ENCODE measurements at places on chromosomes 5 and 9.

GRCh38 chr9:61666310-61666709 lies 476.5 kb downstream of the SPATA31A7 start:
- no peak for DNase-seq

DNA sequence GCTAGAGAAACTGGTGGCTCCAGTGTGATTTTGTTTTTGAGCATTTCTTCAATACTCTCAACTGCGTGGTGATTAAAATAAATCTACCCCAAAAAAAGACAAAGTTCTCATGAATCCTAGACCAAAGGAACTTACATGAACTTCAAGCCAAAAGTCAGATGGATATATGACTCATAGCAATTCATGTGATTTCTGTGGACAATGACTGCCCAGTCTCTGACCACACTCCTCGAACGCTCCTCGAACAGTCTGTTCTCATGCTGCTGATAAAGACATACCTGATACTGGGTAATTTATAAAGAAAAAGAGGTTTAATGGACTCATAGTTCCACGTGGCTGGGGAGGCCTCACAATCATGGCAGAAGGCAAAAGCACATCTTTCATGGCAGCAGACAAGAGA lies 46.4 kb upstream of the CEP78 start:
- no peak for DNase-seq

DNA sequence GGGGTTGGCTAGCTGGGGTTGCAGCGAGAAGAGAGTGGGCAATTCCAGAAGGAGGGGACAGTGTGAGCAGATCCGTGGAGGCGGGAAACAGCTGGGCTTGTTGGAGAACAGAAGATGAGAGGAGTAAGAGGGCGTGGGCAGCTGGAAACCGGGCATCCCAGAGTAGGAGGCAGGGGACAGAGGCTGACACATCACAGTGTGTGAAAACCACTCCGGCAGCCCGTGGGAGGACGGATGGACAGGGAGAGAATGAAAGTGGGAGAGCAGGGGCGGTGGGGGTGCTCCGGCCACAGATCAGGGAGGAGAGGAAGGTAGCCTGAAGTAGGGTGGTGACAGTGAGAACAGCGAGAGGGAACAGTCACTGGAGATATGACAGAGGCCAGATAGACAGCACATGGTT lies 8.3 kb upstream of the PSMB7 start:
- DNase-seq = no peak

GRCh38 chr5:68217528-68217927 lies 2.0 kb downstream of the PIK3R1 start:
- no peak for DNase-seq

GRCh38 chr9:133188006-133188842 lies 20.8 kb downstream of the OBP2B start:
- no peak for DNase-seq

GRCh38 chr9:7273575-7273974 lies 515.8 kb downstream of the KDM4C start:
- no peak for DNase-seq

DNA sequence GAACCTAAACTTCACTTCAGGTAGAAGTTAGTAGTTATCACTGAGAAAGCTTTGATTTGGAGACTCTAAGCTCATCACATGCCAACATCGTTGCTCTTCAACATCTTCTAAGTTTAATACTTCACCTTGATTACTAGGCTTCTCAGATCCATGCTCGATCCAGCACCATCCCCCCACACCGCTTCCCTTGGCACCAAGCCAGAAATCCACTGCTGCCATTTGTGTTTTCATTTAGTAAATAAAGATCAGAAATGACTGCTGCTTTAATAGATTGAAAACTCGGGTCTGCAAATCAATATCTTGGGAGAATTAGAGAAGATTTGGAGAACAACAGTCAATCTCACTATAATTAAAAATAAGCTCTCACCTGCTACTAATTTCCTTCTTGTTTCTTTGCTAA lies 214.7 kb upstream of the NR4A3 start:
- no peak for DNase-seq

DNA sequence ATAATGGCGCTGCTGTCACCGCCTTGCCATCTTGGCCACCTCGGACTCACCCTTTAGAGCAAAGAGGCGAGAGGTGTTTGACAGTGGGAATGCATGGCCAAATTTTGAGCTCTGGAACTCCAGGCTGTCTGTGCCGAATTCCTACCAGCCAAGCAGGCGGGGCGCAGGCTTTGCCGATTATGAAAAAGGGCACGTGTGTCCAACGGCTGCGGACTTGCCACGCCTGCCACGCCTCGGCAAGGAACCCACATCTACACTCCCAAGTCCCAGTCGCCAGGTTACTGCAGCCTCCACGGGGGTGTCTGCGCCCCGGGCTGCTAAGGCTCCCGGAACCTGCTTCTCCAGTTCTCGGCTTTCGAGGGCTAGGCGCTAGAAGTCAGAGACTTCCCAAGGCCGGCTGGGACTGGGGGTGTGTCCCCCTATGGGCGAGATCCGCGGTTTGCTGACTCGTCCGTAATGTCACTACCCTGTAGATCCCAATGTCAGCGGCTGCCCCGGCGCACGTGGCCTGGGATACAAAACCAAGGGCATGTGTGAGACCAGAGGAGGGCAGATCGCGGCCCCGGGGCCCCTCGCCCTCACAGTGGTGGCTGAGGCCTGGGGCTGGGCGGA lies 2.8 kb downstream of the NPR3 start:
- DNase-seq = peak; percentile 39

- no peak for DNase-seq
These were observed 16.7 kb downstream of the ANXA6 start for GRCh38 chr5:151140686-151141459.

- no peak for DNase-seq
These were observed 396.3 kb downstream of the KDM4C start for GRCh38 chr9:7154003-7154619.

DNA sequence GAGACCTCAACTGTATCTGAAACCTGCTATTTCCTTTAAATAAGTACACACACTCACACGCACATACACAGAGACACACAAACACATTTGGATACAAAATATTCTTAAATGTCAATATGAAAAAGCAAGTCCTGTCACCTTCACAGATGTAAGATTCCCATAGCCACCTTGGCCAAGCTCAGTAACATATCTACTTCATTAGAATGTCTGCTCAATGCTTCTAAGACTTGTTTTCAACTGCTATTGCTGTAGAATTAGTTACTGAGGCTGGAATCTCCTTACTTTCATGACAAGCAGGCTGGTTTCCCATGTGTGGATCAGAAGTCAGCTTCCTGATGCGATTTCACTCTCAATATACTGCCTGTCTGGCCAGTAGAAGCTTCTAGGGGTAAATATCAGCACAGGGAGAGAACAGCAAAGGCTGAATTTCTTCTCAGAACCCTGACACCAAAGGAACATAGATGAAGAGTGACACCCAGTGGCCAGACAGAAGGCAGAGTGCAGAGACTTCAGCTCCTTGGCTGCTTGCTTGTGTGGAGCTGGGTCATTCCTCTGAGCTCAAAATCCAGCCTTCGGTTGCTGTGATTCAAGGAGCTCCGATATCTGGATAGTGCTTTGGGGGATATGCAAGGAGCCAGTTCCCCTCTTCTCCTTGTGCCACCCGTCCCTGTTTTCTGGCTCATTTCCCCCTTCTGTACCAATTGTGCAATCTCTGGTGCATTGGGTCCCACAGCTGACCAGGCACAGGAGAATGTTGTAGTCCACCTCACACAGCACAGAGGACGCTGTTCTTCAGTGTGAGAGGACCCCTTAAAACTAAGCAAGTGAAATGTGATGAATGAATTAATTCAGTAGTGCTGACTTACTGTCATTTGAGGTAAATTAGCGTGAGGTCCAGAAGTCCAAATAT lies 26.6 kb upstream of the ABLIM3 start:
- DNase-seq = peak; percentile 68

DNA sequence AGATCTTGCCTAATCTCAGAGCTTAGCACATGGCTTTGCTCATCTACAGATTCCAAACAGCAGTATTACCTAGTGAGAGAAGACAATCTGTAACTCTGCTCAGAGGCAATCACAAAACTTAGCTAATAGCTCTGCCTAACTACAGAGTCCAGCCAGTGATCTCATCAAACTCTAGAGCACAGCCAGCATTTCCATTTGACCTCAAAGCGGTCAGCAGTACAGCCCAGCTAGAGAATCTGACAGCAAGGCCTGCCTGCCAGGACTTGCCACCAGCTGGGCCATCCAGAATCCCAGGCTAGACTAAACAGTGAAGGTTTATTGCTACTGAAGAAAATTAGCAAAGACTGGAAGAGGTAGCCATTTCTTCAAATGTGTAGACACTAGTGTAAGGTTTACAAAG lies 217.9 kb upstream of the VLDLR start:
- DNase-seq = no peak

DNA sequence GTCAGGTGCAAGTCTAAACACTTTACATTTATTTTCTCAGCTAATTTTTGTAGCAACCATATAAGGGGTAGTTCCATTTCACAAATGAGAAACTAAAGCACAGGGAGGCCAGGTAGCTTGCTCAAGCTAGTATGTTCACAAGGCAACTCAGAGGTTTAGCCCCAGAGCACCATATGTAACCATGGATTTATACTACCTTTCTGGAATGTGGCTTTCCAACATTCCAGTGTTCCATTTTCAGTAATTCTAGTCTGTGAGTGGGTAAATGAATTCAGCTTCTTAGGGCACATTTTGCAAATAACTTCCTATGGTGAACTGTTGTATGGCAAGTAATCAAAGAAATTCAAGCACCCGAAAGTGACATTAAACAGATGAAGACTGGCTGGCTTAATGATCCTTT lies 25.0 kb upstream of the CAST start:
- no peak for DNase-seq

GRCh38 chr9:73034962-73035361 lies 82.1 kb upstream of the ALDH1A1 start:
- no peak for DNase-seq

DNA sequence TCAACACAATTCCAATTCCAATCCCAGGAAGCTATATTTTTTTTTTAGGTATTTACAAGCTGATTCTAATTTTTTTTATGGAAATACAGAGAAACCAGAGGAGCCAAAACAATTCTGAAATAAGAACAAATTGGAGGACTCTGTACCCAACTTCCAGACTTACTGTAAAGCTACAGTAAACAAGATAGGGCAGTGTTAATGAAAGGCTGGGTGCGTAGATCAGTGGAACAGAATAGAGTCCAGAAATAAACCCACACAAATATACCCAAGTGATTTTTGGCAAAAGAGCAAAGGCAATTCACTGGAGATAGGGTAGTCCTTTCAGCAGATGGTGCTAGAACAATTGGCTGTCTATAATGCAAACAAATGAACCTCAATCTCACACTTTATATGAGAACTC lies 50.6 kb downstream of the WHRN start:
- DNase-seq = no peak

DNA sequence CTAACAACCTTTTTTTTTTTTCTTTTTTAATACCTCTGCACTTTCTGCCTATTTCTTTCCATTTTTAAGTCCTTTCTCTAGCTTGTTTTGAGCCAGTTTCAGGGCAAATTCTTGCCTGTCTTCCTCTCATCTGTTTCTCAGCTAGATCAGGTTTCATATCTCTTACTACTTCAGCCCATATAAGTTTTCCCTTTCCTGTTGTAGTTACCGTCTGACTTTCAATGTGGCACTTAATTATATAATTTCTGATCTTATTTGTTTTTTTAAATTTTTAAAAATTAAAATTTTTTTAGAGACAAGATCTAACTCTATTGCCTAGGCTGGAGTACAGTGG lies 104.7 kb upstream of the ELL2 start:
- no peak for DNase-seq

GRCh38 chr5:179623906-179624741 lies 653 bp upstream of the HNRNPH1 start:
- no peak for DNase-seq

- DNase-seq = no peak
These were observed 224.7 kb downstream of the NFIB start for GRCh38 chr9:14089051-14089803.

DNA sequence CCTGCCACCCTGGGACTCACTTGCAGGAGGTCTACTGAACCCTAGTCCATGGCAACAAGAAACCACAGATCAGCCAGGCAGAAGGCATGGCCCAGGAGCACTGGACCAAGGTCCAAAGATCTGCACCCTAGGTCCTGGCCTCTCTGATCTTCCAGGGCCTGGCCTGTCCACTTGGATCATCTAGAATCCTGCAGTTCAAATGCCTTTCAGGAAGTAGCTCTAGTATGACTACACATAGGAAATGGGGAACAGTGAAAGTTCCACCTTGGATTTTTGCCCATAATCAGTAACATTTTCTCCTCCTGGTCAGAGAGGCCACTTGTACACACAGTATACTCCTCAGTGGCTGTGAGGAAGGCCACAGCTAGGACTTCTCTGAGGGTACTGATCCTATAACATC lies 11.5 kb downstream of the ANXA6 start:
- DNase-seq = no peak

DNA sequence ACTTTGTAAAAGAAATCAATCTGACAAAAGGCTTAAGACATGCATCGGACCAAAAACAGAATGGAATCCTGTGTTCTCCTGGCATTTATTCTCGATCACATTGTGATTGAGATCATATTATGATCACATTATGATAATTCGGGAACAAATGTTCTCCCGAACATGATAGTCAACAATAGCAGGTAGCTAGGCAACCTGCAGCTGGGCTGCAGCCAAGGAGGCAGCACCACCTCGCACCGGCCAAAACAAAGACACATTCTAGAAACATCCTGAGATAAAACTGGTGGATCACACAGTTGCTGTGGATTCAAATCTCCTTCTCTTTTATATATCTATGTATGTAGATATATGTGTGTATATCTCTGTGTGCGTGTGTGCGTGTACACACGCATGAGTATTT lies 480.6 kb upstream of the CYLC2 start:
- peak; percentile 25 for DNase-seq

DNA sequence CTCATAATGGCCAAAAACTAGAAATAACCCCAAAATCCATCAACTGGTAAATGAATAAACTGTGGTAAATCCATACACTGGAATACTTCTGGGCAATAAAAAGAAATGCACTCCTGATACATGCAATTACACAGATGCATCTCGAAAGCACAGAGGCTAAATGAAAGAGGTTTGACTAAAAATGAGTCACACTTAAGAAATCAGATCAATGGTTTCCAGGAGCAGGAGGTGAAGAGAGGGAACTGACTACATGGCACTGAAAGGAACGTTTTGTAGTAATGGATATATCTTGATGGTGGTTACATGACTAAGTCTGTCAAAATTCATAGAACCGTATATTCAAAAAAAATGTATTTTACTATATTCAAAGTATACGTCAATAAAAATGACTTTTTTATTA lies 42.4 kb downstream of the STRBP start:
- DNase-seq = no peak

GRCh38 chr5:97115932-97116331 lies 26.5 kb downstream of the LIX1 start:
- no peak for DNase-seq
